ENCODE measurements at places on chromosomes 12 and 14.

DNA sequence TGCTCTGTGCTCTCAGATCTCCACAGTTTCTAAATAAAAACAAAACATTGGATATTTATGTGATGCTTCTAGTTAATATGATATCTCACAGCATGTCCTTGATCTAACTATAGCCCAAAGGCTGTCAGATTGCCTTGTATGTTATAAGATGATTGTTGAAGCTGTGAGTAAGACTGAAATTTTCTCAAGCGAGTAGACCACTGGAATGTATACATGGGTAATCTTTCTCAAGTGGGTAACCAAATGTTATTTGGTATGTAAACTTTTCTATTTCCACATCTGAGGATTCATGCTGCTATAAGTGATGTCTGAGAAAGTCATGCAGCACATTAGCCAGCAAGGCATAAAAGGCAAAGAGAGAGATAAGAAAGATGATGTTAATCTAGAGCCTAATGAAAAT, 886.7 kb downstream of the NRXN3 start:
- DNase-seq, result no peak

GRCh38 chr12:54622463-54623183, 12.1 kb downstream of the LACRT start:
- no peak for DNase-seq

DNA sequence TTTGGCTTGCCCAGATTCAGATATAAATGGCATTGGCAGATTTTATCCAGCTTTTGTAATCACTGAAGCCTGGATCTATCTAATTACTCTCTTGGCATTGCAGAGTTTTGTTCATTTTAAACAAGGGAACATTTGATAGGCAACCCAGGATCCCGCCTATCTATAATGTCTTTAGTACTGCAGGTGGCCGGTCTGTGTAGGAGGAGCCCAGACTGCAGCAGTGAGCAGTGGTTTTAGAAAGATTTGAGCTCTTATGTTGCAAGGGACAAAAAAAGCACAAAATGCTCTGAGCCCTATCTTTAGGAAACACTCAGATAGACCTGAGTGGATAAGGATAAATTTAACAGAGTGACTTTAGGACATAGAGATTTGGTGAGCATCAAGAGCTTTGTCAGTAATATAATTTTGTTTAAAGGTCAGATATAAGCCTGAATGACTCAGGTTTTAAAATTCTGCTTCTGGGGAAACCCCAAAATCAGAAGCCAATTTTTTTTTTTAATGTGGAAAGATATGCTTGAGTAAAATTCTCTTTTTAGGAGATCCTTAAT, 165.5 kb downstream of the SLC5A8 start:
- DNase-seq, result no peak

GRCh38 chr12:17695495-17695894, 394.5 kb downstream of the RERGL start:
- no peak for DNase-seq

GRCh38 chr12:93115198-93115601, 186.1 kb upstream of the EEA1 start:
- DNase-seq, result no peak

DNA sequence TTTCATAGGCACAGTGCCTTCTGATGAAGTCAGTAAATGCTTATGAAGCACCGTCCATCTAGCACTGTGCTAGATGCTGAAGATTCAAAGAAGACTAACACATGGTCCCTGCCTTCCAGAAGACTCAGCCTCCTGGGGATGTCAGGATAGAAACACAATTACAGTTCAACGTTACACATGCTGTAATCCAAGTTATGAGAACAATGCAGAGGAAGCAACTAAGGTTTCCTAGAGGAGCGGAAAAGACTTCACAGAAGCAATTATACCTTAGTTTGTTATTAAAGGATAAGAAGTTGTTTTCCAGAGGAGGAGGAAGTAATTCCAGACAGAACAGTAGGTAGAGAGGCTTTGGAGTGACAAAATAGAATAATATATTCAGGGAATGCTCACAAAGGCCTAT, 66.9 kb upstream of the FGD4 start:
- no peak for DNase-seq

DNA sequence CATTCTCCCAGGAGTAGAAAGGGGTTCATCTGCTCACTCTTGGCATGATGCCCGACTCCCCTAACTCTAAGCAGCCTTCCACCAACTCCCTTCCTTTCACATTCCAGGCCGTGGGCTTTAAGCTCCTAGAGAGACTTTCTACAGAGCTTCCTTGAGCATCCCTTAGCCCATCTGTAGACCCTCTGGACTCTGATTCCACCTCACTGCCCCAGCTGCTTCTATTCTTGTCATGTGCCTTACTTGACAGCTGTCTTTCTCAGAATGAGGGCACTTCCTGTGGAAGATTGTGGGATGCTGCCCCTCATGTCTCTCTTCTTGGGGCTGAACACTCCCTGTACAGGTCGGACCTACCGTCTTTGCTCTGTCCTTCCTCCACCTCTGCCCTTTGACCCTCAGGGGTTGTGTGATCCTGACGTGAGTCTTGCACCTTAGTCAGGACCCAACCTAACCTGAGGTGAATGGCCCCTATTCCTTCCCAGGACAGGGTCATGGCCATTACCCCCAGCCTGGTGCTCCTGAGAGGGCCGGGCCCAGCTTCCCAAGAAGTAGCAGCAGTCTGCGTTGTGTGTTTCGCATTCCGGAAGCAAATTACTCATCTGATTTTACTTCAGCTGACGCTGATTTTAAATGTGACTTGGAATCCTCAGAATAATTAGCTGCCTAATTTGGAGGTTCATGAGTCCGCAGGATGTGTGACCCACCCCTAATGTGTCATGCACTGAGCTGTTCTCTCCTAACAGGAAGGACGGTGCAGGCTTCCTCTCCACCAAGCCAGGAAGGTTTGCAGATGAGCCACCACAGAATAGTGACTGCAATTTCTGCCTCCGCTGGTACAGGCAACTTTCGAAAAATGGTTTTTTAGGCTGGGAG, 2.7 kb upstream of the GALNT6 start:
- DNase-seq, result no peak

DNA sequence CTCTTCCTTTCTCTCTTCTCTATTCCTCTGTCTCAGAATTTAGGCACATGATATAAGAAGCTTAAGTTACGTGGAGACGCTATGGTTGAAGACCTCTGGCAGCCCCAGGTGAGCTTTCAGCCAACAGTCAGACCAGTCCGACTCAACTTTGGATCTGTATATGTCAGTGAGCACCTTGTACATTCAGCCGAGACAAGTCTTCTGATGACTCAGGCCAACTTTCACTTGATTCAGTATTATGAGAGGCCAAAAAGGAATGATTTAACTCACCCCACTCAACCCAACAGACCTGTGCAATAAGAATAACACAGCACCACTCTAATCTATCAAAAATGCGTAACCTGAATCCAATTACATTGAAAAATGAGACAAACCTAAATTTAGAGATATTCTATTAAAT, 47.5 kb upstream of the FOXG1 start:
- DNase-seq, result no peak

DNA sequence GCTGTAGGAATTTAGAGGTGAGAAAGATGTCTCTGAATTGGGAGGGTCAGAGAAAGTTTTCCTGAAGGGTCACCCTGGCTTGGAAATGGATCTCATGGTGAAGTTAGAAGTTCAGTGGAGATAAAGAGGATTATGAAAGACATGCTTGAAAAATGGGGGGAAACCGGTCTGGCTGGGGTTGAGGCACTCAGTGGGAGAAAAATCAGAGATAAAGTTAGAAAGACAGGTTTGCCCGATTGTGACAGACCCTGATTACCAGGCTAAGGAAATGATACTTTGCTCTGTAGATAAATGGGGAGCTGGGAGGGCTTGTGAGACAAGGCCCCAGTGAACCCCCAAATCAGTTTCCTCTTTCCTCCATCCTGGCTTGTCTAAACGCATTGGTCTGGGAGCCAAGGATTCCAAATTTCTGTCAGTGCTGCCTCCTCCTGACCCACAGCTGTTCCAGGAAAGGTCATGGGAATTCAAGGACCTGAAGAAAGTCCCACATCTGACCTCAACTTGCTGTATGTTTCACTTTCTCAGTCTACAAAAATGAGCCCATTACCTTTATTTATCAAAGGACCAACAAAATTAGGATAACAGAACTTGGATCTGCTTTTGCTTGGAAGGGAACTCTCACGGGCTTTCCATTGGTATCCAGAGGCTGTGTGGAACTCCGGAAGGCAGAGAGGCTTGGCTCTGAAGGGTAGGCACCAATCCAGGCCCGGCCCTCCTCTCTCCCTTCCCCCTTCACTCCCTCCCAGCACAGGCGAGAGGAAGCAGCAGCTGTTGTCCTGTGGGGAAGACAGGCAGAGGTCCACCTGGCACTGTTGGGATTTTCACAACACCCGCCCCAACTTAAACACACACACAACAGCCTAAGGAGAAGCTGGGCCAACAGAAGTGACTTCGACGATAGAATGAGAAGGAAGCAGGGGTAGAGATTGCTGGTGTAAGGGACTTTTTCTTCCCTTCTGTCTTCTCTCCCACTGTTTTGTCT, 3.4 kb upstream of the RNASE7 start:
- DNase-seq, result no peak

GRCh38 chr12:54666008-54666407, 17.8 kb upstream of the DCD start:
- DNase-seq, result no peak

DNA sequence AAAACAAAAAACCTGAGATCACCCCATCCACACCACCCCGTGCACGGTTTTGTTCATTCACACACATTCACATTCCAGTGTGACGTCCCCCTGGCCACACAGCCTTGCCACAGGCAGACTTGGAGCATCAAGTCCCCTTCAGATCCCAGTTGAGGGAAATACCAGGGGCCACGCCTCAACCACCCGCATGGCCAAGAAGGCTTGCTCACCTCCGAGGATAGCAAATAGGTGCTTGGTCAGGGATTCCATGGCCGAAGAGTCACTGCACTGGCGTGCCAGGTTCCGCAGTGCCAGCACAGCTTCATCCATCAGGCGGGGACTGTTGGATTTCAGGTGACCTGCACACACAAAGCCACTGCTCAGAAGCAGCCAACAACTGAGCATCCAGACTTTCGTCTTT, 19.0 kb downstream of the GCN1 start:
- no peak for DNase-seq

DNA sequence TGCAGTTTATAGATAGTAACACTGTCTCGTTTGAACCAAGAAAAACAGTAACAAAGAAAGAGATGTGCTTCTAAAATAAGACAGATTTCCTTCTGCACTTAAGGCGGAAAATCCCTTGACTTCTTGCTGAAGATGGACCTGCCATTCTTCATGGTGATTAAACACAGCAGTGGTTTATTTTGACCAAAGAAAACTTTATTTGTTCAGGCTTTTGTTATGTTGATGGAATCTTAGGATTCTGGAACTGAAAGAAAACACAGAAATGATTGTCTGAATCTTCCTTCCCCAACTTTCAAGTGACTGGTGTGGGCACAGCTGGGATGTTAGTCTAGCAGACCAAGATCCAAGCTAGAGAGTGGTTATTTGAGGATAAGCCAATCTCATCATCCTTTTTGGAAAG, 72.2 kb downstream of the DACT1 start:
- DNase-seq, result no peak
